Activated CD4-positive, alpha-beta memory T cell treated with anti-CD3 and anti-CD28 coated beads for 36 hours (primary cell): ENCODE measurements at places on chromosomes 2 and 18.

DNA sequence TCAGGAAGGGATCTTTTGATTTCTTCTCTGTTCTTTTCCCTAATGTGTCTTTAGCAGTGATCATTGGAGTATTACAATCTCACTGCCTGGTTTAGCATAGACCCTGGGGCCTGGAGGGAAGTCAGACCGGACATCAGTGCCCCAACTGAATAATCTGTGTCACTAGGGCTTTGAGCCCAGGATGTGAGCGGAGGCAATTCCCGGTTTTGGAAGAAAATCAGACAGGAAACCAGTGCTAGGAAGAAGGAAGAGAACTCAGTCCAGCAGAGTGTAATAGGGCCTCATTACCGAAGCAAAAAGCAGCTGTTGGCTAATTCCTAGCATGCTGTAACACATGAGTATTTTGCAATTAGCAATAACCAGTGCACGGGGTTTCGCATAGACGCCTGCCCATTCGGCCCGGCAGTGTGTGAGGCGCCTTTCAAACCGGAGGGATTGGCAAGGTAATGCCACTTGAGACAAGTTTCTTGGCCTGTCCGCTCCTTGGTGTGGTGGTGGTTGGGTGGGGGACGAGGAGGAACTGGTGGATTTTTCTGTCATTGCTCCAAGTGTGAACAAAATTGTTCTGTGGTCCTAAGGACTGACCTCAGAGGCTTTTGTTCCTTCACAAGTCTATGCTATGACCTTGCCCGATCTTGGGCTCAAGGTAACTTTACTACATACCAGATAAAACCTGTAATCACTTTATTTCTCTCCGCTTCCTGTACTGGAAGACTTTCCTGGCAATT is 2.8 kb downstream of the FOSL2 start:
- no peak overlapping the region for H3K4me3 ChIP-seq
- H3K36me3 ChIP-seq = peaks cover 31% of the 10 kb centered on the region
- DNase-seq = no peak
- H3K27me3 ChIP-seq = peaks cover 2% of the 10 kb centered on the region
- no peak overlapping the region for H3K27ac ChIP-seq

DNA sequence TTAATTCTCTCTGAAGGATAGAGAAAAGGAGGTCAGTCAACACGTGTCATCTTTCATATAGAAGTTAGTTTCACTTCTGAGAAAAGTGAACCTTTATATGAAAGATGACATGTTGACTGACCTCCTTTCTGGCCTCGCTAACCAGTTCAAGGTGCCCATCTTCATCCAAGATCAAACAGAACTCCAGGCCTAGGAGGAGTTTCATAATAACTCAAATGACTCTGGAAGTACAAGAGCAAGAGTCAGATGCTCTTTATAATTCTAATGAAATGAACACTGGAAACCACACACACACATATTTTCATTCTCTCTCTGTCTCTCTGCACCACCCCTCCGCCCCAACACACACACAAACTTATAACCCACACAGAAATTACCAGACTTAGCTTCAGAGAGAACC is 16.3 kb downstream of the ANKRD44 start:
- H3K27ac ChIP-seq = peak overlapping the region; percentile 100
- H3K27me3 ChIP-seq = no peaks in the 10 kb centered on the region
- H3K36me3 ChIP-seq = peaks cover 44% of the 10 kb centered on the region
- DNase-seq = peak; percentile 60

- no peak overlapping the region for H3K27ac ChIP-seq
- DNase-seq = no peak
- H3K4me3 ChIP-seq = no peak overlapping the region
- H3K4me1 ChIP-seq = peaks cover 36% of the 10 kb centered on the region
These were observed 189.9 kb downstream of the CD226 start for GRCh38 chr18:69757733-69758132.

DNA sequence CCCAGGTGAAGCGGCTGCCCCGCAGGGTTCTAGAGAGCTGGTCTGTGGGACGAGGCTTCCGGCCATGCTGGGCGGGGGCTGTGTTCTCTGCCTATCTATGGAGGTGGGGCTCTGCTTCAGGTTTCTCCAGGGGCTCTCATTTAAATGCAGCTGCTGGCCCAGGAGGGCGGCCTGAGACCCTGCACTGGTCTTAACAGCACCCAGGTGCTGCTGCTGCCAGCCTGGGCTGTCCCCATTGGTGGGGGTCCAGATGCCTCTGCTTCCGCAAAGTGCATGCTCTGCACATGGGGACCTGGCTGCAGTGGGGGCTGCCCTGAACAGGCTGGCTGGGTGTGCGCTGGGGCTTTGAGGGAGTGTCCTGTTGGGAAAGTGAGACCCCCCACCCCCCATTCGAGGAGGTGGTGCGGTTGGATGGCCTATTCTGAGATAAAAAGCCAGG is 29.7 kb upstream of the ALLC start:
- DNase-seq = peak; percentile 1
- peaks cover 4% of the 10 kb centered on the region for H3K27me3 ChIP-seq
- H3K27ac ChIP-seq = no peak overlapping the region
- H3K4me3 ChIP-seq = no peak overlapping the region
- H3K4me1 ChIP-seq = no peaks in the 10 kb centered on the region

GRCh38 chr2:179987916-179988315 is 19.2 kb downstream of the CWC22 start:
- no peak overlapping the region for H3K4me3 ChIP-seq
- no peaks in the 10 kb centered on the region for H3K27me3 ChIP-seq
- peaks cover 59% of the 10 kb centered on the region for H3K36me3 ChIP-seq
- no peak overlapping the region for H3K27ac ChIP-seq
- peaks cover 22% of the 10 kb centered on the region for H3K4me1 ChIP-seq

DNA sequence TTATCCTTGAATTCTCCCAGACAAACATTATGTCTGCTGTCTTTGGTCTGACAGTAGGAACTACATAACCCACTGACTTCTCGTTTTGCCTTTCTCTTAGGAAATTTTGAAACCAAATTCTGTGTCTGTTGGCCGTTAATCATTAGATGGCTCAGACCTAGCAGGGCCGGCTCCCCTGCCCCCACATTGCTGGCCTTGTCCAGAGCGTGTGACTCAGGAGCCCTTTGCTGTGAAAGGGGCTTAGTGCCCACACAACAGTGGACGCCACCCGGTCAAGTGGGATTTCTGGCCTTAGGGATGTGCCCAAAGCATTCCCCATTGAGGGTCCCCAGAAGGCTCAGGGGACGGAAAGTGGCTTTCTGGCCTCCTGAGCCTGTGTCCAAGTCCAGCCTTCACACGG is 137.5 kb downstream of the CTIF start:
- no peak for DNase-seq
- H3K4me1 ChIP-seq = peaks cover 2% of the 10 kb centered on the region
- no peaks in the 10 kb centered on the region for H3K27me3 ChIP-seq
- H3K27ac ChIP-seq = no peak overlapping the region

GRCh38 chr18:39340418-39340817 is 1774.8 kb upstream of the CELF4 start:
- H3K4me1 ChIP-seq = no peaks in the 10 kb centered on the region
- H3K36me3 ChIP-seq = no peaks in the 10 kb centered on the region
- no peaks in the 10 kb centered on the region for H3K27me3 ChIP-seq
- DNase-seq = no peak
